ENCODE measurements at places on chromosomes 11 and 22.
A peak's percentile ranks its signal among the peaks of the same experiment; 100 is the strongest.

GRCh38 chr11:116509551-116509950, 263.2 kb downstream of the BUD13 start:
- DNase-seq = peak; percentile 4

GRCh38 chr11:122617297-122617696, 38.2 kb upstream of the UBASH3B start:
- DNase-seq = no peak

GRCh38 chr11:87719326-87720073, 455.7 kb downstream of the RAB38 start:
- peak; percentile 9 for DNase-seq

DNA sequence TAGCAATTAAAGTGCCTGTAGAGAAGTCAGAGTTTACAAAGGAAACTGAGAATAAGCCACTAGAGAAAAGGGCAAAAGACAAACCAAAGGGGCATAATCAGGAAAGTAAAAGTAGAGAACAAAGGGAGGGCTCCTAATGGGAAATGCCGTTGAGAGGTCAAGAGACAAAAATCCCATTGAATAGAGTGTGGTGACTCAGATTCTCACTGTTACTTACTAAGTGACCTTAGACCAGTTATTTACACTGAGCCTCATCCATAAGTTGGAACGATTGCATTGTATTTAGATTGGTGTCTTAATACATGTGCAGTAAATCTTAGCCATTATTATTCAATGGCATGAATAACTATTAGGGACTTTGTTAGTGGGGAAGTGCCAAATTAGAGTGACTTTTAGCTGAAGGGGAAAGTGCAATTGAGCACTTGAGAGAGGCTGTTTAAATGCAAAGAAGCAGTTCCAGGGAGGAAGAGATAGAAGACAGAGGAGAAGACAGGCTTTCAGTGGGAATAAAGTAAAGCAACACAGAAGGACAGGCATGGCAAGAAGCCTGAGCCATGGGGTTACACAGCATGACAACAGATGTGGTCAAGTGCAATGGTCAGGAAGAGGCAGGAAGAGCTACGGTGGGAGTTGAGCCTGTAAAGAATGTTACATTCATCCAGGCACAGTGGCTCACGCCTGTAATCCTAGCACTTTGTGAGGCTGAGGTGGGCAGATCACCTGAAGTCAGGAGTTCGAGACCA, 82.6 kb downstream of the UBASH3B start:
- peak; percentile 47 for DNase-seq

DNA sequence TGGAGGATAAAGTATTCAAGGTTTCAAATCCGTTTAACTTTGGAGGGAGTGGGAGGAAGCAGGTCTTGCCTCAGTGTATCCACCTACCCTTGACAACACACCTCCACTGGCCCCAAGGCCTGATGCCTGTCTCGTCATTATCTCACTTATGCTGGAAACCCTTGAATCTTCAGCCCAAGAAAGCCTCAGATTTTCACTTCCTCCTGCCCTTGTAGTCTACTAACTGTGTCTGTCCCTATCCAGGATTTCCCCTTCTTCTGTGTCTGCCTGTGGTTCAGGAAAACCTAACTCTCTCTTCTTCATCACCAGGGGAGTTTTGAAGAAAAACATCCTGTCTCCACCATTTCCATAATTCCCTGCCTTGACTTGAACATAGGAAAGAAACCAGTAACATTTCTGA, 56.1 kb downstream of the SYT9 start:
- DNase-seq = no peak

DNA sequence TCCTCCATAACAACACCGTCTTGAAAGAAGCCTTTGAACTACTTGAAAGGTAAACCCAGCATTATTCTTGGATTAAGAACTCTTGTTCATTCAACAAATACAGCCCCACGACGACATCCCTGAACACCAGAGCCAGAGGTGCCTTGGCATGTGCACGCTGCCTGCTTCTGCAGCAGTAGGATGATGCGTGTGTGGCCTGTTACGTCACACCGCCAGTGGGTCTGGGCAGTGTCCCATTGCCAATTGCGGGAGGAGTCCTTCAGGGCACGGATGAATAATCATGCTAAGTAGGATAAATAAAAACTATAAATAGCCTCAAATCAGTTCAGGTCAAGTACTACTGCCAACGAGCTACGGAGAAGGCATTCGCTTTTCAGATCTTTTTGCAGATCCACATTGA, 380.5 kb downstream of the SHANK2 start:
- DNase-seq = no peak

DNA sequence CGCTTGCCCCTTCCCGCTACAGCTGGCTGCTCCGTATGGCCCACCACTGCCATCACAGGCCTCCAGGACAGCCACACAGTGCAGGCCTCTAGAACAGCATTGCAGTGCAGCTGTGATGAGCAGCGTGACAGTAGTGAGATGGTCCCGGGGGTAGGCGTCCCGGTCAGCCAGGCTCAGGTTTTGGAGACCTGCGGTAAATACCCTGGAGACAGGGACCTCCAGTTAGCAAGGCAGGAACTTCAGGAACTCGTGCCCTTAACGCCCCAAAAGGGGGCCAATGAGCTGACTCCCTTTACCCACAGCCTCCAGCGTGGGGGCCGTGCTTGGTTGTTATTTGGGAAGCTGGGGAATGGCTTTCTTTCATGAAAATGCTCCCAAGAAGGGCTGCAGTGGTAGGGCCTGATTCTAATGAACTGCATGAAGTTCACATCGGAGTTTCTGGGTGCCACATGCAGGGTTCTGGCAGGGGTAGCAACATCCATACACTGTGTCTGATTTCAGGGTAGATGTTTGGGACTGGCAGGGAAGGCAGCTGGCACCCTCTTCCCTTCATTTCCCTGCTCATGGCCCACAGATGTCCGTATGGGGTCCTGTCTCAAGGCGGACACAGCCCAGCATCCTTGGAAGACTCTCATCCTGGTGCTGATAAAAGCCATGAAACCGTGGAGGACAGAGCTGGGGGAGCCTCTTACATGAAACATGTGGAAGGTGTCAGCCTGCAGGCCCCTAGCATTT, 440.5 kb downstream of the TBC1D22A start:
- DNase-seq = no peak

DNA sequence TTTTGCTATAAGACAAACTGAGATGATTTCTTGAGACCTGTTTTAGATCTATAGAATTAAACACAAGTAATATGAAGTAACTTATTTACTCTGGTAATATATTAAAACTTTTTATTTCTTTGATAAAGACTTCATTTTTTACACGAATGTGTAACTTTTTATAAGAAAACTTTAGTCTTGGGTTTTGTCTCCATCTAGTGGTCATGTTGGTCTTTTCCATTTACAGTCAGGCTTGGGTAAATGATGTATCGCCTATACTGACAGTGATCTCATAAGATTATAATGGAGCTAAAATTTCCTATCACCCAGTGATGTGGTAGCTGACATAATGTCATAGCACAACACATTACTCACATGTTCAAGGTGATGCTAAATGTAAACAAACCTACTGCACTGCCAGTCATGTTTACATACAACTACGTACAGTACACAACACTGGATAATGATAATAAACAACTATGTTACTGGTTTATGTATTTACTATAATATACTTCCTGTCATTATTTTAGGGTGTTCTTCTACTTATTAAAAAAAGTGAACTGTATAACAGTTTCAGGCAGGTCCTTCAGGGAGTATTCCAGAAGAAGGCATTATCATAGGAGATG, 7.5 kb upstream of the C11orf97 start:
- DNase-seq = peak; percentile 67

GRCh38 chr11:41431784-41432183, 27.7 kb downstream of the LRRC4C start:
- no peak for DNase-seq

DNA sequence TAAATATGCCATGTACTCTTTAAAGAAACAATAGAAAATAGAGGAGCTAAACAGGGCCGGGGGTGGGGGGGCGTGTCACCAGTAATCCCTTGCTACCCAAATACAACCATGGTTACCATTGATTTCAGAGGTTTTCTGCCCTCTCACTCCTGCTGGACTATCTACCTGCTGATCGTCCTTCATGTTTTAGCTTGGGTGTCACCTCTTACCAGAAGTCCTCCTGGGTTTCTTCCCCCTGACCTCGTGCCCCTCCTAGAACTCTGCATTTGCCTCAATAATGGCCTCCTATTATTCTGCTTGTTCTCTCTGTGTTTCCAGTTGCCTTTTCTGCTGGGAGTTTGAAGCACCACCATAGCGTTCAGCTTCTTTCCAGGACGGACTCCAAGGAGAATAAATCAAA, 9.4 kb upstream of the PVALB start:
- DNase-seq = no peak

GRCh38 chr11:123976770-123977560, 616 bp downstream of the OR10S1 start:
- no peak for DNase-seq

DNA sequence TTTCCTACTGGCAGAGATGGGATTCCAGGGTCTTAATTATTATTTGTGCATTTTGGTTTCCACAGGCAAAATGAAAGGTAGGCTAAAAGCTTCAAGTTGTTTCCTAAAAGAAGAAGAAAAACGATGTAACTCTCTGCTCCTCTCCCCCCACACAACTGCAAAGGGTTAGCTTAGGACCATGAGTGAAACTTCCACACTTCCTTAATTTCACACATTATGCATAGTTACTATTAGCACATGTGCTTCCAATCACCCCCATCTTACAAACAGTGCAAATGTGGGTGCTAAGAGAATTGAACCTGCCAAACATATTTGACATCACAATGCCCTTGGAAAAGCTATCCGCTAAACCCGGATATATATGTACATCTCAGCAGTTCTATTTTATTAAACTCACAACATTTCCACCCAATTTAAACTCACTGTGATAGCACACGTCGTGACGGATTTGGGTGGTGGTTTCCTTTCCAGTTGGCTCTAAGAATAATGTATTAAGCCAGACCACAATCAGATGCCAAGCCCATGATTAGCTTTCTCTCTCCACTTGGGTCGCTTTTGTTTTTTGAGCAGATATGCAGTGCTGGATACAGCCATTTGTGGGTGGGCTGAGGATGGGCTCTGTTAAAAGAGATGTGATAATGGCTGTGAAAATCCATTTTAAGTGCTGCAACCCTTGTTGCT, 245.0 kb upstream of the POU2AF2 start:
- DNase-seq = peak; percentile 33

GRCh38 chr11:35160246-35160824, 21.4 kb downstream of the CD44 start:
- DNase-seq = no peak

- DNase-seq = peak; percentile 78
Measured at GRCh38 chr11:71240865-71241691, 11.3 kb downstream of the SHANK2 start.

DNA sequence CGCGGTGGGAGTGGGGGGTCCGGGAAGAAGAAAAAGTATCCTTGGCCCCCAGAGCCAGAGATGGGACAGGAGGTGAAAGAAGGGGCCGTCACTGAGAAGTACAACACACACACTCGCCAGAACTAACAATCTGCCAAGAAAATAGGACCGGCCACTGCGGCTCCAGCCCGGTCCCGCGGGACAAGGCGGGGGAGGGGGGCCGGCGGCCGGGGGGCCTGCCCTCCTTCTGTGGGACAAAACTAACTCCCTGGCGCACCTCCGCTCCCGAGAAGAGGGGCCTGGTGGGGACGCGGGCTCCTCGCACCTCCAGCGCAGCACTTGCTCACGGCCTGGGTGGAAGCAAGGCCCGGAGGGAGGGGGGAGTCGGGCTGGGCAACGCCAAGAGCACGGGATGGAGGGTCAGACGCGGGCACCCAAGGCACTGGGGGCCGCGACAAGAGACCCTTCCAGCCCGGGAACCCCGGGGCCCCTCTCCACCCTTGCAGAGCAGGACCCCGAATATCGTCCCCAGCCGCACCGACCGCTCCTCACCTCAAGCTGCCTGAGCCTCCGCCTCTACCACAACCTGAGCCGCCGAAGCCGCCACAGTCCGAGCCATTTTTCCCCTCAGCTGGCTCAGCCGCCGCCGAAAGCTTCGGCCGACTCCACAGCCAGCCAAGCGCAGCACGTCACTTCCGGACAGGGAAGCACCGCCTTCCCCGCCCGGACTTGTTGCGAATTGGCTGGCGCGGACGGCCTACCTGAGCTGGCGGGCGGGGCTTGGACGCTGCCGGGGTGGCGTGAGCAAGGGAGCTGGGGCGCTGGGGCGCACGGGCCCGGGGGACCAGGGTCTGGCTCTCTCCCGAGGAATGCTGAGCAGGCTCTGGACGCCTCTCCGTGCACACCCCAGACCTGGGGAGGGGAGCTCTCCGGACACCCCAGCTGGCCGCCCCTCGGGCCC, at the start of gene PIK3C2A:
Gene PIK3C2A, minus strand, starts transcription at position 670 of the 940 bp plus-strand sequence. CDS start 38,245 bp downstream, outside the sequence.
- DNase-seq = peak; percentile 94

DNA sequence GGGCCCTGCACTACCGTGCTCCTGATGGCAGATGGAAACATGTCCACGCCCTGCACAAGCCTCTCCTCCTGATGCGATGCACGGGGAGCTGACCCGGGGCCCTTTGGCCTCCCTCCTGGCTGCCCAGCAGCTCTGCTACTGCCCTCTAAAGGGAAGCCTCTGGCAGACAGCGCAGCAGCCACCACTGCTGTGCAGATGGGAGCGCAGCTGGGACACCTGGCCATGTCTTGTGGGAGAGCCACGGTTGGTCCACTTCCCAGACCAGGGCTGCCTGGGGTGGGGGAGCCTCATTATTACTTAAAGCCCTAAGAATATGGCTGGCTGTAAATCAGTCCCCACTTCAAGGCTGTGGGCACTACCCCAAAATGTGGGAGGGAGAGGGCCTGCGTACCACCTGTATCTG, 38.3 kb downstream of the TBX1 start:
- no peak for DNase-seq

DNA sequence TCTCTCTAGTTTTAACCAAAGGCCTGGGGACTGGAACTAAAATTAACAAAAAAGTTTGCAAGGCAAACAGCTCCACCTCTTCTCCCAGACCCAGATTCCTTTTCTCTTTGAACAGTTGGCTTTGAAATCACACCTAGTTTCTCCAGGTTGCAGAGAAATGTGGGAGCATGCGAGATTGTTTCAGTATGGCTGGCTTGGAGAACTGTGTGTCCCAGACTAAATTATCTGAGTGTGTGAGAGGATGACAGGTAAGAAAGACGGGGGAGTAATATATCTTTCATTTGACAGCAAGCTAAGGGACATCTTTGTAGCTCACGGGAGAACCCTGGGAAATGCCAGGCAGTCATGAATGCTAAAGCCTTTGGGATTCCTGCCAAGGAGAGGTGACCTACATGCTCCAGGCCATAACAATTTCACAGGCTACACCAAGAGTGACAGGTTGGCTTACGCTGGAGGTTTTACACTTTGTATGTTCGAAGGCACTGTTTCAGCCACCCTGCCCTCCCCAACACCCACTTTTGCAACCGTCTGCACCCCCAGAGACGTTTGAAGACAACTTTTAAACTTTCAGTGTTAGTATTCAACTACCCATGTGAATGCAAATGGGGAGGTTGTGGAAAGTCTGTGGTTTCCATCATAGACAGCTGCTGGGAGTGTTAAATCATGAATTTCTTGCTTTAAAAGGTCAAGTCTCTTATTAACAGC, 109.3 kb upstream of the SNX19 start:
- DNase-seq = no peak

DNA sequence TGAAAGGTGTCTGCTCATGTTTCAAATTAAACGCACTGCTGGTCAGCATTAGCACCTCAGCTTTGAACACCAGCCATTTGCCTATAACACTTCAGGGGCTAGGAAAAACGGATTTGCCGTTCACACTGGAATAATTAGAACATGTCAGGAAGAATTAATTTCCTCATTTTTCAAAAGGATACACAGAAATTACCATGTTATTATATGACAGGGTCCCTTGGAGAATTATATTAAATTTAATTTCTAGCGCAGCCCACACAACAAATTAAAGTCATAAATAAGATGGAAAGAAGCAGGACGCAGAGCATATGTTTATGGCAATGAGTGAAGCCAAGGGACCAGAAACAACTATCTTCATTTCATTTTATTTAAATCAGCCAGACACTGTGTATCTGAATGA, 83.8 kb upstream of the SOX6 start:
- DNase-seq = no peak

GRCh38 chr11:97398246-97398645, 1008.4 kb downstream of the JRKL start:
- DNase-seq = peak; percentile 33

All from astrocyte of the spinal cord (primary cell).